ENCODE measurements at places on chromosomes 16 and 17.

- peak; percentile 27 for DNase-seq
Measured at GRCh38 chr16:70250748-70251628, 752 bp downstream of the EXOSC6 start.

GRCh38 chr16:69100071-69100691 lies 5.3 kb upstream of the HAS3 start:
- no peak for DNase-seq

GRCh38 chr16:28974007-28974436 lies 556 bp upstream of the SPNS1 start:
- peak; percentile 74 for DNase-seq

DNA sequence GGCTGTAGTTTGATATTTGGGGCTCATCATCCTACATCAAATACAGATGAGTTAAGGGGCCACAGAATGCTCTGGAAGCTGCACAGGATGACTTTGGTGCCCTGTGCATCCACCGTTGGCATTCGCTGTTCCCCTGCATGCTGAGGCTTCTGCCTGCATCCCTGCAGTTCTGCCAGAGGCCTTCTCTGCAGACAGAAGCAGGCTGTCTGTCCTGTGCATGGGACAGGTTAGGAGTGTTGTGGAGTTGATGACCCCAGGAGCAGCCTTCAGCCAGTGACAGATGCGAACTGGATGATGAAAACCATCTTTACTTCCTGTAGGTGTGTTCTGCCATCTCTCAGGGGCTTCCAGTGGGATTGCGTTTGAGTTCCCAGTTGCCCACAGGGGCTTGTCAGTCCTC lies 13.6 kb upstream of the TNS4 start:
- DNase-seq, result no peak

DNA sequence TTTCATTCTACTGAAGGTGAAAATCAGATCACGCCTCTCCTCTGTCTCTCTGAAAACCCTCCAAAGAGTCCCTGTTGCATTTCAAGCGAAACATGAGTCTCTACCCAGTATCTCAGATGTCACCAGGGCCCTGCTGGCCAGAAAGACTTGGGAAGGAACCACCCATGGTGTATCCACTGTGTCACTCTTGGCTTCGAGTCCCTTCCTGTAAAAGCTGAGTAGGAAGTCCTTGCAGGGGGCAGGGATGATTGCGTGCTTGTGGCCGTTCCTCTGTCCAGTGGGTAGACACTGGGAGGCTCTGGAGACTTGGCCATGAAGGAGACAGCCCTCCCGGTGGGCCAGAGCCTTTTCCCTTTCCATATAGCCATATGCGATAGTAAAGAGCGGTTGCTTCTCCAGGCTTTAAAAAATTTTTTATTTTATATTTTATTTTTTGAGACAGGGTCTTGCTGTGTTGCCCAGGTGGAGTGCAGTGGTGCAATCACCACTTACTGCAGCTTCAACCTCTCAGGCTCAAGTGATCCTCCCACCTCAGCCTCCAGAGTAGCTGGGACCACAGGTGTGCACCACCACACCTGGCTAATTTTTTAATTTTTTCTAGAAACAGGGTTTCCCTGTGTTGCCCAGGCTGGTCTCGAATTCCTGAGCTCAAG lies 19.0 kb upstream of the RMI2 start:
- DNase-seq, result no peak

GRCh38 chr16:19474617-19475016 lies 47.3 kb downstream of the GDE1 start:
- DNase-seq, result no peak

DNA sequence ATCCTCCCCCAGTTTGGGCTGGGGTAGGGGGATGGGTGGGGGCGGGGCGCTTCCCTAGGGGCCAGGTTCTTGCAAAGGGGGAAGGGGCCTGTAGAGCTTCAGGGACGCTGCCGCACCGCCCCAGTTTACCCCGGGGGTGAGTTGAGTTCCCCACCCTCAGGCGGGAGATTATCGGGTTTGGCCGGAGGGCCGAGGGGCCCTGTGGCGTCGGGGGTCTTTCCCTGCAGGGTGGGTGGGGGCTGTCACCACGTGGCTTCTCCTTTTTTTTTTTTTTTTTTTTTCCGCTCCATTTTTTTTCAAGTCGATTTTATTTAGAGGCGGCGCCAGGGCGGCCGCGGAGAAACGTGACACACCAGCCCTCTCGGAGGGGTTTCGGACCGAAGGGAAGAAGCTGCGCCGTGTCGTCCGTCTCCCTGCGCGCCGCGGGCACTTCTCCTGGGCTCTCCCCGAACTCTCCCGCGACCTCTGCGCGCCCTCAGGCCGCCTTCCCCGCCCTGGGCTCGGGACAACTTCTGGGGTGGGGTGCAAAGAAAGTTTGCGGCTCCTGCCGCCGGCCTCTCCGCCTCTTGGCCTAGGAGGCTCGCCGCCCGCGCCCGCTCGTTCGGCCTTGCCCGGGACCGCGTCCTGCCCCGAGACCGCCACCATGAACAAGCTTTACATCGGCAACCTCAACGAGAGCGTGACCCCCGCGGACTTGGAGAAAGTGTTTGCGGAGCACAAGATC lies at the start of gene IGF2BP1:
TSS of gene IGF2BP1 (plus strand) at position 283 of the 724 bp plus-strand sequence. CDS start at position 644, 361 bp downstream.
- peak; percentile 49 for DNase-seq

GRCh38 chr16:86618431-86619238 lies 40.3 kb downstream of the FOXL1 start:
- no peak for DNase-seq

- no peak for DNase-seq
Measured at GRCh38 chr17:68382582-68383085, 74.7 kb downstream of the WIPI1 start.

GRCh38 chr17:30599428-30600059 lies 122.3 kb downstream of the GOSR1 start:
- DNase-seq, result no peak

DNA sequence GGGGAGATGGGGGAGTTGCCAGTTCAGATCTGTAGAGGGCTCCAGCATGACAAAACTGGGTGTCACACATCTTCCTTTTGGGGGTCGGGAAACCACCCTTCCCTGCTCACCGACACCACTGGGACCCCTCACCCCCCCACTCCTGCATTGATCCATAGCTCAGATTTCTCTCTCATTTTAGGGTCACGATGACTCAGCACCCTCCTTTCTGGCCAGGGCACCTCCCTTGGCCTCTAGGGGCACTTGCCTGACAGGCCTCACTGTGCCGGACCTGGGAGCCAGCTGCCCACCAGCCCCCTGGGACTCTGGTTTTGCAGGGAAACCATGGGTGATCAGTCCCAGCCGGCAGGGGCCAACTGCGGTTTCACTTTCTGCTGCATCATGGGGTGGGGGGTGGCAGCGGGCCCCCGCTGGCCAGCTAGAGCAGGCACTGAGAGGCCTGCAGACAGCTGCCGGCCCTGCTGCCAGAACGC lies 239.4 kb downstream of the MRTFB start:
- no peak for DNase-seq

GRCh38 chr16:82329504-82330192 lies 159.6 kb upstream of the MPHOSPH6 start:
- DNase-seq, result no peak

GRCh38 chr17:31401456-31402254 lies 10.2 kb downstream of the RAB11FIP4 start:
- peak; percentile 65 for DNase-seq

GRCh38 chr17:17606416-17607000 lies 15.0 kb upstream of the PEMT start:
- DNase-seq, result no peak

GRCh38 chr16:7137560-7138330 lies 194.9 kb upstream of the RBFOX1 start:
- DNase-seq, result no peak

DNA sequence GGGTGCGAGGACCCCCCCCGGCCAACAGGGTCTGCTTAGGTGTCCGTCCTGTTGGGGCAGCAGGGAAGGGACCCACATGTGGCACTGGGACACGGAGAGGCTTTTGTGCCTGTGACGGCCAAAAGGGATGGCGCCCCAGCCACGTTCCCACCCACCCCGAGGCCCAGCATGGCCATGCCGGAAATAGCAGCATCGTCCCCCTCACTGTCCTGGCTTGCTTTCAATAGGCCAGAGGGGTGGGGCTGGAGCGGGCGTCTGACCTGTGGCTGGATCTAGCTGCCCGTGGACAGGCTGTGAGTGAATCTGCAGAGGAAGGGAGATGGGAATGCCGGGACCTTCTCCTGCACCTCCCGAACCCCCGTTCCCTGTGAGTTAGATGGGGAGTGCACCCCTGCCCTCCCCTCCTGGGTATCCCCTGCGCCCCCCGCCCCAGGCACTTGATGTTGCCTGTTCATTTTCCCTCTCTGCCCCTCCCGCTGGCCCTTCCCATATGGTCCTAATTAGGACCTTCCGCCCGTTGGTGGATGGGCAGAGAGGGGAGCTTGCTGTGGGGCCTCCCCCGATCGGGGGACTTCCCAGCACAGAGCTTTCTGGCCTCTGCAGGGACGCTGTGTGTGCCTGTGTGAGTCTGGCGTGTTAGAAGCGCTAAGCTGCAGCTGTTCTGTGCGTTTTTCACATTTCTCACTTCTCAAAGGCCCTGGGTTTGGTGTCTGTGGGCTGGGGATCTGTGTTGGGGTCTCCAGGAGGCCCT lies 292.8 kb downstream of the SEC14L1 start:
- no peak for DNase-seq

DNA sequence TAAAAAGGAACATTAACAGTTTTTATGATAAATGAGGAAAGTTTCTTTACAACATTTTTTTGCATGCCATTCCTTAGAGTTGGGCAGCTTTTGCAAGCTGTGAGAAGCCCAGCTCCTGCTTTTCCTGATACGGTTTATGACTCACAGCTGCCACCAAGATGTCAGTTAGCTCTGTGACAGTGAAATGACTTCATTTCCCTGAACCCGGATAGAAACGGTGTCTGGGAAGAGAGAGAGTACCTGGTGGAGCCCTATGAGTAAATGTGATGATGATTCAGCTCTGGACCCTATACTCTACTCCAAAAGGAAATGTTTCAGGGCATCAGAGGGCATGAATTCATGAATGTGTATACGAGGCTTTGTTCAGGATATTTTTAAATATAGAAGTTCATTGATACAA lies 366.3 kb upstream of the HSBP1 start:
- peak; percentile 48 for DNase-seq
